Stimulated activated CD4-positive, alpha-beta T cell treated with anti-CD3 and anti-CD28 coated beads, Interleukin-1b, Interleukin-23, amount 100 ng/mL, for 24 hours (primary cell): ENCODE measurements at places on chromosomes 13 and 19.
A peak's percentile ranks its signal among the peaks of the same experiment; 100 is the strongest.

DNA sequence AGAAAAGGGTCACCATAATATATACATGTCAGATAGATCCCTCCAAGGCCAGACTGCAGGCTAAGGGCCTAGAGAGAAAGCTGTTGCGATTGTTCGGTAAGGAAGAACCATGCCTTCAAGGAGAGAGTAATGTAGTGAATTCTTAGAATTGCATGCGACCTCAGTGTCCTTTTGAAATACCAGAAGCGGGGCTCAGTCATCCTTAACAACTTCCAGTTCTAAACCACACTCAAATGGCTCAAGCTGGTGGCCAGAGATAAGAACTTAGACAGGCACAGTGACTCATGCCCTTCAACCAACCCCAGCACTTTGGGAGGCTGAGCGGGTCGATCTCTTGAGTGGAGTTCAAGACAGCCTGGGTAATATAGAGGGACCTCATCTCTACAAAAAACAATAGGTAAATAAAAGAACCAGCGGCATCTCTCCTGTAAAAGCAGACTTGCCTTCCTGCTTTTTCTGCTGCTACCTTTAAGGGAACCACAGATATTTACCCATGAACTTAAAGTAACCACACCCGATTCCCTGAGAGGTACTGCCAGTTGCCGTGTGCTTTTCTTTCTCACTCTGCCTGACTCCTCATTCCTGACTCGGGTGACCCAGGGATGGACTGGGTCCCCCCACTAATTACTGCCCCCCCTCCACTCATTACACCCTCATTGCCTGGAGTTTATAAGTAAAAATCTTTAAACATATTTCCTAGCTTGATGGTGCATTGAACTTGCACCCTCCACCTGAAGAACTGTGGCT, 15.4 kb upstream of the SIGLEC6 start:
- DNase-seq = no peak

DNA sequence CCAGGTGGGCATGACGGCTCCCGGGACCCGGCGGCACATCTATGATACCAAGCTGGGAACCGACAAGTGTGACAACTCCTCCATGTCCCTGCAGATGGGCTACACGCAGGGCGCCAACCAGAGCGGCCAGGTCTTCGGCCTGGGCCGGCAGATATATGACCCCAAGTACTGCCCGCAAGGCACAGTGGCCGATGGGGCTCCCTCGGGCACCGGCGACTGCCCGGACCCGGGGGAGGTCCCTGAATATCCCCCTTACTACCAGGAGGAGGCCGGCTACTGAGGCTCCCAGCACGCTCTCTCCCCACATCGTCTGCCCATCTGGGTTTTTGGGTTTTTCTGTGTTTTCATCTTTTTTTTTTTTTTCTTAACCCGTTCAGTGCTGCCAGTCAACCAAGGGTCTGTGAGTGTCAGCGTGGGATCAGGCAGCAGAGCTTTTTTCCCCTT, 2.3 kb upstream of the ABCA7 start:
- DNase-seq = no peak

GRCh38 chr19:9323557-9323918, 441 bp upstream of the ZNF559 start:
- peak; percentile 1 for DNase-seq

DNA sequence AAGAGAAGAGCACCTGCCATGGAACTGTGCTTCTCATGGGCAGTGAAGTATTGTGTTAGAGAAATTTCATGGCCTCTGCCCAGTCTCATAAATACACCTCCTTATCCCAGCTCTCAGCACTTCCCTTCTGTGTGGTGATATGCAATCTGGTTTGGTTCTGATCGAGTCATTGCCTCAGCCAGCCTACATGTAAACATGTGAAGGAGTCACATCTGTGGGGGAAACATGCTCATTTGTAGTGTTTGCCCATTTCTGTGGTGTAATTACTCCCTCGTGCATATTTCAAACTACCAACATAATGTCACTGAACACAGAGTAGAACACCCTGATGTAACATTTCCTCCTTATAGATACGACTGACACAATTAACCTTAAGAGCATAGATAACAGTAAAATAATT, 183.0 kb downstream of the DCT start:
- DNase-seq = no peak

GRCh38 chr13:39200249-39200910, 162.1 kb downstream of the NHLRC3 start:
- DNase-seq = no peak

GRCh38 chr13:24097667-24098066, 62.9 kb upstream of the SPATA13 start:
- peak; percentile 7 for DNase-seq

DNA sequence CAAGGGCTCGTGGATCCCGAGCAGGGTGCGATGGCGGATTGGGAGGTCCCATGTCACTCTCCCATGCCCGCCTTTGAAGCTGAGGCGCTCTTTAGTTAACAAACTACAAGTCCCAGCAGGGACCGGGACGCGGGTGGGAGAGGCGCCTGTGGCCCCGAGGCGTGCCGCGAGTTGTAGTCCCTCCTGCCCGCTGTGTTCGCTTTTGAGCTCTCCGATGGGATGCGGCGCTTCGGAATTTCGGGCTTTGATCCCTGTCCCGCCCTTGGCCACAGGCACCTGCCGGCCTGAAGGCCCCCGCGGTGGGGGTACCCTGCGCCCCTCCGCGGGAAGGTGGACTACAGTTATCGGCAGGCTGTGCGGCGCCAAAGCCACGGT, 11.0 kb downstream of the CYTH2 start:
- no peak for DNase-seq

GRCh38 chr19:16363133-16363851, 38.7 kb downstream of the KLF2 start:
- DNase-seq = no peak

GRCh38 chr13:110815471-110816204, 99.2 kb downstream of the ANKRD10 start:
- no peak for DNase-seq

DNA sequence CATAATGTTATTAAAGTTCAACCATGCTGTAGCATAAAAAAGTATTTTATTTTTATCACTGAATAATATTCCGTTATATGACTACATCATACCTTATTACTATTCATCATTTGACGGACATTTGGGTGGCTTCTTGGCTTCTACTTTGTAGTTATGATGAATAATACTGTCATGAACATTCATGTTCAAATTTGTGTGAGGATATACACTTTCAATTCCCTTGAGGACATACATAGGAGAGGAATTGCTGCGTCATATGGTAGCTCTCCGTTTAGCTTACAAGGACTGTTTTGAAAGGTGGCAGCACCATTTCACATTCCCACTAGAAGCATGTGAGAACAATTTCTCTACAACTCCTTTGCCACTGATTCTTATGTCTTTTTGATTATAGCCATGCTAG, 910.8 kb upstream of the MIR17HG start:
- DNase-seq = no peak

DNA sequence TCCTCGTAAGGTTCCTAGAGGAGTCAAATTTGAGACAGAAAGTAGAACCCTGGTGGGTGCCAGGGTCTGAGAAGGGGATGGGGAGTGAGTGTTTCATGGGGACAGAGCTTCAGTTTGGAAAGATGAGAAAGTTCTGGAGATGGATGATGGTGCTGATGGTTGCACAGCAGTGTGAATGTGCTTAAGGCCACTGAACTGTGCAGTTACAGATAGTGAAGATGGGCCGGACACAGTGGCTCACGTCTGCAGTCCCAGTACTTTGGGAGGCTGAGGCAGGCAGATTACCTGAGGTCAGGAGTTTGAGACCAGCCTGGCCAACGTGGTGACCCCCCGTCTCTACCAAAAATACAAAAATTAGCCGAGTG, 917 bp downstream of the SPC24 start:
- DNase-seq = no peak

DNA sequence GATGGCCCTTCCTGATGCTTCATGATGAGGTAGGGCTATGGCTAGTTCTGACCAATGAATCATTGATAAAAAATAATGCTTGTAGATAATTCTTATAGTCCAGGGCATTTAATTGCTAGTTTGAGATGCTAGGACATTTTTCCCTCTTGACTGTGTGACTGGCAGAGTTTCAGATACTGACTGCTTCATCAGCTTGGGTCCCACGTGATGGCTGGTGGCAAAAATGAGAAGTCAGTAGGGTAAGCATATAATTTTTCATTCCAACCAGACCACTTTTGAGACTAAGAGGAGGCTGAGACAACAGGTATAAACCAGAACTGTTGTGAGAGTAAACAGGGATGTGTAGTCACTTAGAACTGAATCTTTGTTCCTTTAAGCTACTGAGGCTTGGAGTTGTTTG, 183.3 kb downstream of the HS6ST3 start:
- no peak for DNase-seq

DNA sequence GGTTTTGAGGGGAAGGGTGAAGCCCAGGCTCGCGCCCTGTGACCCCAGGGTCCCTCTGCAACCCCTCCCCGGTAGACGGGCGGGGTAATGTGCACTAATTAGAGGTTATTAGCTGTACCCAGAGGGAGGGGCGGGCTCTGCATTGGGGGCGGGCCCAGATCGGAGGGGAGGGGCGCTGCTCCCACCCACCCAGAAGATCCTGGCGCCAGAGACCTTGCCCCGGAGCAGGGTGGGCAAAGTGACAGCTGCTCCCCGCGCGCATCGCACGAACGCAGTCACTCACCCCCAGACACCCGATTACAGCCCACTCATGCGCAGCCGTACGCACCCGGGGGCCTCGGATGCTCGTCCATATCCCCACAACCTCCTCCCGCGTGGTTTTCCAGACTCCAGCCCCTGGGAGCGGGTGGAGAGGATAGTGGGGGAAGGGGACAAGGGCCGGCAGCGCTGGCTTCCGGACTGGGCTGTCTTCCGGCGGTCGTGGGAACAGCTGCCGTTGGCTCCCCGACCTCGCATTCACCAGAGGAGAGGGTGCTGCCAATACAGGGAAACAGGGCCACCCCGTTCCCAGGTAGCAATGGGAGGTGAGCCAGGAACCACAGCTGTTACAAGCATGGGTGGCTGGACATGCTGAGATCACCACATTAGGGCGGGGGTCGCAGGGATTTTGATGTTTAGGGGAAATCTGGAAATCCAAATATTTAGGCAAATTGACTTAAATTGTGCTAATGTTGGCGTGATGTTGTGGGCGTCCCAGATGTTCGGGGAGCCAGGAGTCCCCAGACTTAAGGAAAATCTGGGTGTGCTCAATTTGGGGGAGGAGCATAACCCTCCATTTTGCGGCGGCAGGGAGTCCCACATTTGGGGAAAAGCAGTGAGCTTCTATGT, 2.9 kb upstream of the HOOK2 start:
- no peak for DNase-seq

GRCh38 chr13:109271555-109272541, 514.5 kb downstream of the IRS2 start:
- DNase-seq = no peak

- DNase-seq = no peak
Measured at GRCh38 chr13:110047496-110047895, 259.5 kb downstream of the COL4A1 start.

DNA sequence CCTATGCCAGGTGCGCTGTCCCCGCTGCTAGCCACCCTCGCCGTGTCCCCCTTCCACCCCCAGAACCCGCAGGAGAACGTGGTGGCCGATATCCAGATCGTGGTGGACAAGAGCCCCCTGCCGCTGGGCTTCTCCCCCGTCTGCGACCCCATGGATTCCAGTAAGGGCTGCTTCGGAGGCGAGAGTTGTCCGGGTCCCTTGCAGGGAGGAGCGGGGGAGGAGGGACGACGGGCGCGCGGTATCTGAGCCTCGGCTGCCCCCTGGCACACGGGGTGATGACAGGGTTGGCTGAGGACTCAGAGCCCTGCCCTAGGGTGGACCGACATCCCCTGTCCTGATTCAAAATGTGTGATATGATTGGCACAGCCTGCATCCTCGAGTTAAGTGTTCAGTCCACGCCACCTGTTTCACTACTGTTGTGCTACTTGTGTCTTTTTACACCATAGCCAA, 653 bp downstream of the MVB12A start:
- DNase-seq = no peak

GRCh38 chr13:40191186-40191980, 475.1 kb downstream of the FOXO1 start:
- no peak for DNase-seq

DNA sequence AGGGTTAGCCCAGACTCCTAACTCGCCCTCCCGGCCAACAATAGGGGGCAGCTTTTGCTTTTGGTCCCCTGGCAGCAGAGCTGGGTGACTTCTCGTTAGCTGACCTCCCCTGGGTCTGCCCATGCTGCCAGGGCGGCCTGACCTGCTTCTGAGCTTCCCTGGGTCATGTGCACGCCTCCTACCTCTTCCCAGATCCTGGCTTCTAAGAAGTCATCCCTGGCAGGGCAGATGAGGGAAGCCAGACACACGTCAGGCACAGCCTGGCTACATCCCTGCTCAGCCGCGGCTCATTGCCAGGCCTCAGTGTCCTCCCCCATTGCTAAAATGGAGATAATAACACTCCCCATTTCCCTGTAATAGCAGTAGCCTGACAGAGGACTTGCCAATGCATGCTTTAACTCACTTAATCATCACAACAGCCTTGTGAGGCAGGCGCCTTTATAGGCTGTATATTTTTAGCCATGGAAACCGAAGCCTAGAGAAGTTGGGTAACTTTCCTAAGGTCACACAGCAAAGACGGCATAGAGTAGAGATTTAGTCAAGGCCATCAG, 2.1 kb downstream of the KCNK6 start:
- no peak for DNase-seq

- no peak for DNase-seq
Measured at GRCh38 chr13:32265726-32266125, 49.4 kb downstream of the ZAR1L start.

DNA sequence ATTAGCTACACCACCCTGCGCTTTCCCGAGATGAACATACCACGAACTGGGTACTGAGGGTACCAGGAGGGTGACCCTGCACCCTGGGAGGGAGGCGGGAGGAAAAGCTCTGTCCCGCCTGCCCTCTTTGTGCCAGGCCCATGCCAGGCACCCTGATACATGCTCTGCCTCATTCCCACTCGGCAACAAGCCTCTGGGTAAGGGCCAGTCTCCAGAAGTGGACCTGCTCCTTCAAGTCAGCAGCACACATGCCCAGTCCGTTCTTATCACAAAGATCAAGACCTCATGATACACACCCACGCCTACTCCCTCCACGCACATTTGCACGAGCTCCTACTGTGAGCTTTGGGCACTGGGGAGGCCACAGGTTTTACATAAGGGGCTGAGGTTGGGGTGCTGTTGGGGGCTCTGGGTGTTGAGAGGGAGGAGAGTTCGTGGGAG, 2.0 kb upstream of the FFAR1 start:
- DNase-seq = no peak

DNA sequence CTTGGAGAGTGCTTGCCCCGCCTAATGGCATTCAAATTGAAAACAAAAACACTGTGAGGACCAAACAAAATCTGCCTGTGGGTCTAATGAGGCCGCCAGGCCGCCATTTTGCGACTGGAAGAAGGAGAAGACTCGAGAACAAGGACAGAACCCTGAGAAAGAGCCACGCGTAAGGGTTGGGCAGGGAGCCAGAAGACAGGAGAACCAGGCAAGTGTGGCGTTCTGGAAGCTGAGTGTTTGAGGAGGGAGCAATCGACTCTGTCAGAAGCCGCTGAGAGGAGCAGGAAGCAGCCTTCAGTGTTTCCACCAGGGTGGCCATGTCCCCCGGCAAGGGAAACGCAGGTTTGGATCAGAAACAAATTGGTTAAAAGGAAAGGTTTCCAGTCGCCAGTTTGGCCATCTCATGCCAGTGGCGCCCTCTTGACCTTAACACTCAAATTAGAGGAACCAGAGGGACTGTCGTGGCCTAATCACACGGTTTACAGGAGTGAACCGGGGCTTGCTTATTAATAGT, 10.2 kb upstream of the PTOV1 start:
- DNase-seq = no peak
